ENCODE measurements at places on chromosomes 6 and 20.

DNA sequence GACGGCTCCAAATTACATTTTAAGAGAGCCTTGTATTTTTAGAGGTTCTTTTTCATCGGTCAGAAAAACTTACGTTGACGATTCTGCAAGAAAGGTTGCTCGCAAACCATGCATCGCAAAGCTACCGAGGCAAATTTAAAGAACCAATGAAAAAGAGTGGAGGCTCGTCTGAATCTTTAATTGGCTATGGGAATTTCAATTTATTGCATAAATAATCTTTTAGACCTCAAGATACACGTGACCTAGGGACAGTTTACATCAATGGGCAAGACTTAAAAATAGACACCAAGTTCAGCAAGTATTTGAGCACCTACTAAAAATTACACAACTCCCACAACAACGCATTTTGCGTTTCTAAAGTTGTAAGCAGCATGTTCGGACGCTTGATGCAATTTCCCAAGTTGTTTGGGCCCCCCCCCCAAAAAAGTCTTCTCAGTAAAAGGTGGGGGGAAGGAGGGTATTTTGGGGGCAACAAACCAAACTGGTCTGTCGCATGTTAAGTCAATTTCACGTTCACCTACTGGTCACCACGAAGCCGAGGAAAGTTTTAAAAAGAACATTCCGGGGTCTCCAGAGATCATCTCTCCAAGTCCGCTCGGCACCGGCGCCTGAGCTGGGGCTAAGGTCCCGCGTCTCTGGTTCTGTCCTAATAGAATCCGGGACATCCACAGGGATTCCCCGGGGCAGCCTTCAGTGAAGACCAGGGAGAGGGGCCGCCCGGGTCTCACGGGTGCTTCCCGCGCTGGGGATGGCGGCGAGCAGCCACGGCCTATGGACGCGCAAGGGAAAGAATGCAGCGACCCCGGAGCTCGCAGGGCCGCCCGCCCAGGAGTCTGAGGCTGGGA is 851 bp downstream of the SNX5 start:
- DNase-seq = no peak

DNA sequence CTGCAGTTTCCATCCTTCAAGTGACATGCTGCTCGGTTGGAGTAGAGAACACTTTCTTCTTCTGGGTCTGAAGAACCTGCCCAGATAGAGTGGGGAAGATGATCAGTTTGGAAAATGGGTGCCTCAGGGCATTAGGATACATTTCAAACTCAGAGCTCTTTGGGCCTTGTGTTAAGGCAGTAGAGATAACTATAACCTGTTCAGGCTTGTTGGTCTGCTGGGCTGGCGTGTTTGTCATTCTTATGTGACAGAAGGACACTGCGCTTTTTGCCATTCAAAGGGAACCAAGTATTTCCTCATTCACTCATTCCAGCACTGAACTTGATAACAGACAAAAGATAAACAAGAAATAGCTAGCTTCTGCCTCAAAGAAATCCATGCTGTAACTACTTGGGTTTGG is 3.8 kb downstream of the TOMM34 start:
- DNase-seq = no peak

GRCh38 chr20:7285918-7286556 is 518.6 kb downstream of the BMP2 start:
- no peak for DNase-seq

DNA sequence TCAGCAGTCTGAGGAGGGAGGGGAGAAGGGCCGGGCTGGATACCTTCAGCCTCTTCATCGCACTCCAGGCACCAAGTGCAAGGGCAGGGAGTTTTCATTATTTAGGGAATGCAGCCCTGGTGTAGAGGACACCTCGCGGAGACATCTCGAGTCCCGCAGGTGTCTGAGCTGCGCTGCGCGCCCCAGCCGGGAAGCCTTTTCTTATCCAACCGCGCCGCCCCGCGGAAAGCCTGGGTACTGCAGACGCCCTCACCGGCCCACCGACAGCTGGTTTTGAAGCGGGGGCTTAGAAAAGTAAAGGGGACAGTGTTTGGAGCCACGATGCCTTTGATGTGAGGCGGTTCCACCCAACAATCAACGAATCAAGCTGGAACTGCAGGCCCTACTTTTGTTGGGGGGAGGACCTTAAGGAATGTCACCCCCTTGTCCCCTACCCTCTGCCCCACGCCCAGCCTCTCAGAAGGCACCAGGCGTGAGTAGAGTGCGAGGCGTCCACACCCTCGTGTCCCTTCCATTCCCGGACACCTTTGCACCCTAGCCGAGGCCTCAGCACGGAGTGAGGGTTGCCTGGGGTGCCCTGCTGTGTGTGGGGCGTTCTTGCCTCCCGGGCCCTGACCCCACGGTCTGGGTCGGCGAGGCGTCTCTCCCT is 8.6 kb downstream of the NKX2-2 start:
- DNase-seq = peak; percentile 81

DNA sequence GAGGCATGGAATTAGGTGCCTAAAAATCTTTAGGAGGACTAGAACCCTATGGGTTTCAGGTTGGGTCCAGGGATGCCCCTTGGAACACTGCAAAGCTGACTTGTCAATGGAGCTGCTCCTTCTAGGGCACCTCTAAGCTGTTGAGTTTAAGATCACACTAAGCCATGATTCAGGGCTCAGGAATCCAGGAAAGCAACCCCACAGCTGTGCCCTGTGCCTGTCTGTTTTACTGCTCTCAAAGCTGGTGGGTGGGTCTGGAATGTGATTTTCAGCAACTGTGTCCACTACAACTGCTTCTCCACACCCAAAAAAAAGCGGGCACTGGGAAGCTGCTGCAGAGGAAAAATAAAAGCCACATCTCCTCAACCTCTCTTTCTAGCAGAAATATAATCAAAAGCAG is 310.4 kb upstream of the MOCS1 start:
- no peak for DNase-seq

DNA sequence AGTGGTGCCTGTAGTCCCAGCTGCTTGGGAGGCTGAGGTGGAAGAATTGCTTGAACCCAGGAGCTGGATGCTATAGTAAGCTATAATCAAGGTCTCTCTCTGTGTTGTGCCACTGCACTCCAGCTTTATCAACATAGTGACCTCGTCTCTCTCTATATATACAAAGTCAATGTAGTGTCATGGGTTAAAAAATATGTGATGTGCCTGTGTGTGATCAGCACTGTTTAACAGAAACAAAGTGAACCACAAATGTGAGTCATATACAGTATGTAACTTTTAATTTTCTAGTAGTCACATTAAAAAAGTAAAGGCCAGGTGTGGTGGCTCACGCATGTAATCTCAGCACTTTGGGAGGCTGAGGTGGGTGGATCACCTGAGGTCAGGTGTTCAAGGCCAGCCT is 85.3 kb upstream of the RNF24 start:
- no peak for DNase-seq

All from stimulated activated CD8-positive, alpha-beta memory T cell treated with anti-CD3 and anti-CD28 coated beads, Interleukin-4, amount 100 ng/mL, for 4 hours (primary cell).